ENCODE measurements at places on chromosomes 2 and 18.

GRCh38 chr2:235639885-235640284, 146.0 kb downstream of the AGAP1 start:
- DNase-seq = no peak

- DNase-seq = no peak
Measured at GRCh38 chr2:157748371-157749142, 119.9 kb upstream of the ACVR1C start.

DNA sequence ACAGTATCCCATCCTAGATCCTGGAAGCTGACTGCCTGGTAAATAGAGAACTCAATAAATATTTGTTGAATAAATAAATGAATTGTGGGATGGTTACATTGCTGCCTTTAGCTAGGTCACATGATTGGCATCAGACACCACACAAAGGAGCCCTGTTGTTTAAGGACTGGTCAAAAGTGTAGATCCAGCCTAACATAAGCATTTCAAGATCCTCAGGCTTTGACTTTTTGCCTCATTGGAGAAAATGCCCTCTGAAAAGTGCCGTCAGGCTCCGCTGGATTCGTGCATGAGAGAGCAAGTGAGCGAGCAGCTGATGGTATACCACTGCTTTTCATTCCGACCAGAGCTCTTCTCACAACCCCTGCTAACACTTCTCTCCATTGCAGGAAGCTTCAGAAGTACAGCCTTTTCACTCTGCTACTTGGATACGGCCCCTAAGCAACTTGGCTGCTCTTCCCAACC, 1.3 kb upstream of the ZNF24 start:
- no peak for DNase-seq

DNA sequence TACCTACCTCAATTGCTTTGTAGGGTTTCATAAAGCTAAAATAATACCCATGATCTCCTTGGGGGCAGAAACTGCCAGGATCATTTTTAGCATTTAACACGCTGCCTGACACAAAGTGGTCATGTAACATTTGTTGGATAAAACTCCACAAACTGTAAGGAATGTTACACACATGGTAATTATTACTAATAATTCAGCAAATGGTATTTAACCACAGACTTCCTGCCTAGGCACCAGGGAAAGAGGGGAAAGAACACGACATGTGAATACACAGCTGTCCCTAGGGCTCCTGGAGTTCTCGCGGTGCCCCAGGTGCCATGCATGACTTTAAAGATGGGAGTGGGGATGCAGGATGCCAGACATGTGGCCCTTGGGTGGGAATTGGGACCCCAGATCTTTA, 43.5 kb downstream of the ASAP2 start:
- DNase-seq = no peak

- DNase-seq = no peak
Measured at GRCh38 chr2:196516564-196516963, 123.0 kb upstream of the CCDC150 start.

GRCh38 chr2:174979996-174980395, 25.2 kb downstream of the CHN1 start:
- DNase-seq = no peak

DNA sequence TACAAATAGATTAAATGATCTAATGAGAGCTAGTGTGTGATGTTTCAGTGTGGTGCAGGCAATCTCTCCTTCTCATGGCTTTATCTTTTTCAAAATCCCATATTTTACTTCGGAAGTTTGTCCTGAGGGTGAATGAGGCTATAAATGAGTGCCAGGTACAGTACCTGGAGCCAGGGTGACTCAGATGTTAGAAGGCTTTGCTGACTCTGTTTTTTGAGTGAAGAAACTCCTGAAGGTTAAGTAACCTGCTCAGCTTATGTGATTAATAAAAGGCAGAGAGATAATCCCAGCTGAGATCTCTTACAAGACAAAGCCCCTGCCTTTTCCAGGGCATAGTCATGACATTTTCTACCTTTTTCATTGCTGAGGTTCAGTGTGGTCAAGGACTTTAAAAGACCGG, 52.6 kb downstream of the MGAT5 start:
- DNase-seq = no peak

DNA sequence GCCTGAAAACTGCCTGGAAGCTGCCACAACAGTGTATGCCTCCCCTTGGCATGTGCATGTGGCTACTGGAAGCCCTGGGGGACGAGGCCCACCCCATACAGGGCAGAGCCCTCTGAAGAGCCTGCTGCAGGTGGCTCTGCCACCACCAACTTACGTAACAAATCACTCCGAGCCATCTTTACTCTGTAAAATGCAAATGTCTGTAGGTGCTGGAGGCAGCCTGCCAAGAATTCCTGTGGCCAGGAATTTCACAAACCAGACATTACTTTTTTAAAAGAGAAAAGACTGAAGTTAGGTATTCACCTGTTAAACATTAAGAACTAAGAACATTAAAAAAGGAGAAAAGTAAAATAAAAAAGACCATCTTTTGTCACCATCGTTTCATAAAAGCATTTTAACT, 106.3 kb downstream of the GPR39 start:
- DNase-seq = no peak

GRCh38 chr2:66440708-66441497, 6.0 kb downstream of the MEIS1 start:
- no peak for DNase-seq

GRCh38 chr2:238289574-238289973, 1.2 kb upstream of the PER2 start:
- DNase-seq = peak; percentile 64

DNA sequence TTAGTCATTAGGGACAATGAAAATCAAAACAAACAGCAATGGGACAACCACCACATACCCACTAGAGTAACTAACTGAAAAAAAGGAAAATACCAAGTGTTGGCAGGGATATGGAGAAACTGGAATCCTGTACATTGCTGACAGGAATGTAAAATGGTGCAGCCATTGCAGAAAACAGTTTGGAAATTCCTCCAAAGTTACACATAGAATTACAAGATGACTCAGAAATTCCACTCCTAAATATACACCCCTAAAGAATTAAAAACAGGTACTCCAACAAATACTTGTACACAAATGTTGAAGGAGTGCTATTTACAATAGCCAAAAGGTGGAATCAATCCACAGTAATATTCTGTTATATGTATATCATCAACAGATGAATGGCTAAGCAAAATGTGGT, 110.9 kb downstream of the ROCK1 start:
- no peak for DNase-seq

DNA sequence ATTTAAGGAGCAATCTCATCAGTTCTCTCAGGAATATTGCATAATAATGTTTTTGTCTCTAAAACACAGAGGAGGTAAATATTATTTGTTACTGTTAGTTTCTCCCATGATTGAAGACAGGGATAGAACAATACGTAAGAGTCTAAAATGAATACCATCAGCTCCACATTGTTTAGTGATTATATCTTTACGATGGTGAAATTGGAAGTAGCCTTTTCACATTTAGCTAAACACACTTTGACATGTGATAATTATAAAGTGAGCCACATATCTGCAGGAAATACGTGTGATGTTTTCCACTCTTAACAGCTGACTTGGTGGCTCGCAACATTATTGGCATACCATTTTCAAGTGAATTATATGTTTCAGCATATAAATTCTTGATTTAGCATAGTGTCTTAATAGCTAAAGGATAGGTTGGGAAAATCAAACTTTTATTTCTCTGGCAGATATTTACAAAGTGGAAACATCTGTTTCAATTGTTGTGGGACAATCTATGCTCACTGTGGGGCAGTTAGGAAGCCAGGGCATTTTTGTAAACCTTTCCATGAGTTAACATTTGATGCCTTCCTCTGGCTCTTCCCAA, 208.1 kb upstream of the RASGRP3 start:
- no peak for DNase-seq

GRCh38 chr2:63506320-63506719, 82.0 kb downstream of the WDPCP start:
- no peak for DNase-seq

DNA sequence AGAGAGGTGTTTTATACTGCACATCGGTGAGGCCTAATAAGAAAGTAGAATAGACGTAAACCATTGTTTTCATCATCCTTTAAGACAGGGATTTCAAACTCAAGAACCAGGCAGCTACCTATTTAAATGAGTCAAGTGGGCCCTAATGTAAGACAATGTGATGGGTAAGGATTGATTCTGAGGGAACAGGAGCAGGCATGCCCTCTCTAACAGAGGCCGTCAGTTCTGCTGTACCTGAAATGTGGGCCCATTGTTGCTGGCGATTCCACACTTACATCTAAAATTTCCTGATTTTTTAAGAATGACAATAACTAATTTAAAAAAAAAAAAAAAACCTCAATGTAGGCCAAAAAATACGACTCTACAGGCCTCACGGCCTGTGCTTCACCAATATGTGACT, 67.5 kb downstream of the ACSL3 start:
- no peak for DNase-seq

Measured in Right ventricle myocardium inferior (tissue), 1 donor.